Sciatic nerve (tissue), 2 donors: ENCODE measurements at places on chromosomes 2 and 18.

DNA sequence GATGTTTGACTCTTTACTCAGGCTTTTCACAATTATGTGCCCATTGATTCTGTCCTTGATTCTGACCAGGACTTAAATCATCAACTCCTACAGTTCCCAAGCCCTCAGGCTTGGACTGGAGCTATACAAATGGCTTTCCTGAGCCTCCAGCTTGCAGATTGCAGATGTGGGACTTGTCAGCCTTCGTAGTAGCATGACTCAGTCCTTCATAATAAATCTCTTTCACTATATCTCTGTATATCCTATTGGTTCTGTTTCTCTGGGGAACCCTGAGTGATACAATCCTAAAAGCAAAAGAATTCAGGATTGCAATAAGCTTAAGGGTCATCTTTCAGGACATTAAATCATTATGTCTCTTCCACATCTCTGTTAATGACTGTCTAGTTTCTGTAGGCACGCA is 356.6 kb downstream of the RIT2 start:
- no peak for DNase-seq

- no peak for DNase-seq
These were observed 127.5 kb downstream of the DTNB start for GRCh38 chr2:25545899-25546298.

GRCh38 chr2:98935777-98936352 is at the start of gene CRACDL:
TSS of gene CRACDL (minus strand) at chr2:98936225. CDS start at chr2:98846800, 89,425 bp downstream.
- no peak for DNase-seq

GRCh38 chr18:60391571-60392226 is 19.1 kb upstream of the MC4R start:
- DNase-seq = no peak

GRCh38 chr18:59026364-59026763 is 113.3 kb upstream of the SEC11C start:
- no peak for DNase-seq

DNA sequence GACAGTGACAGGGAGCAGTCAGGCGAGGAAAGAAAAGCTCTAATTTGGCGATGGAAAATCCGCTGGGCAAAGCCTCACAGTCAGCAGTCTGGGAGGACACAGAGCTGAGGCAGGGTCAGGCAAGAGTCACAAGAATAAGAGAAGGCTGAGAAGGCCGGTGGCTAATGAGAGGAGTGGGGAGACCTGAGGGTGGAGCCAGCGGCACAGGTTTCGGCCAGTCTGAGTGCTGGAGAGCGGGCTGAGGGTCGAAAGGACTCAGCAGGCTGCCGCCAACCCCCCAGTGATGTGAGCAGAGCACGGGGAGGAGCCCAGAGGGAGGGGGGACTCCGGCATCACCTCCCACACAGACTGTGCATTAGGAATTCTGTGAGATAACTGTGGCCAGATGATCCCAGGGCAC is 500.6 kb upstream of the MYT1L start:
- DNase-seq = no peak

DNA sequence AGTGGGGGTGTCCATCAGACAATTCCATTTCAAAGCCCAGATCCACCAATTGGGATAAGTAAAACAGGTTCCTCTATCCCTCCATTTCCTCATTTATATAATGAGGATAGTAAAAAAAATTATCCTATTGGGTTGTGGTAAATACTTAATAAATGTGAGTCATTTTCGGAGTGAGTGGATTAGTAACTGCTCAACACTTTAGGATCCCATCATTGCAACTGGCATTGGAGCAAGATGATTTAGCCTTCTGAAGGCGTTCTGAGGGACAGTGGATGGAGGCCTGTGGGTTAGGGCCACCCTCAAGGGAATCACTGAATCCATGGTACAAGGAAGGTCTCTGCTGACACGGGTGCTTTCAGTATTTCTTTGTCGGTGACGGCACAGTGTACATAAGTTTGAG is 108.6 kb upstream of the FZD7 start:
- no peak for DNase-seq

- no peak for DNase-seq
These were observed 106.4 kb downstream of the PID1 start for GRCh38 chr2:229164545-229165249.

- peak; percentile 56 for DNase-seq
These were observed 164.6 kb downstream of the SEPTIN10 start for GRCh38 chr2:109448946-109449788.

- no peak for DNase-seq
These were observed 8.8 kb downstream of the NMUR1 start for GRCh38 chr2:231521443-231521842.

- DNase-seq = no peak
These were observed 210.0 kb upstream of the ZNF521 start for GRCh38 chr18:25561918-25562317.

- no peak for DNase-seq
These were observed 127.7 kb downstream of the RNF152 start for GRCh38 chr18:61765097-61765496.

DNA sequence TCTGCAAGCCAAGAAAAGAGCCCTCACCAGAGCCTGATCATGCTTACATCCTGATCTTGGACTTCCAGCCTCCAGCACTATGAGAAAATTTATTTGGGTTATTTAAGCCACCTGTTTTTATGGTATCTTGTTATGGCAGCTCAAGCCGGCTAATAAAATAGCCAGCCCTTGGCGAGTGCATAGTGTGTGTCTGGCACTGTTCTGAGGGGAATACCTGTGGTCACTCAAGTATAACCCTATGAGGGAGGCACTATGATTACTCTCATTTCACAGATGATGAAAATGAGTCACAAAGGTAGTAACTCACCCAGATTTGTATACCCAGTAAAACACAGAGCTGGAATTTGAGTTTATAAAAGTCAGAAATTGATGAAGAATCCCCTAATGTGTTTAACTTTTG is 556.9 kb upstream of the SETBP1 start:
- no peak for DNase-seq

- DNase-seq = peak; percentile 47
These were observed 170.4 kb downstream of the ZFP36L2 start for GRCh38 chr2:43055985-43056384.

GRCh38 chr18:73514449-73514848 is 633.2 kb downstream of the FBXO15 start:
- no peak for DNase-seq

DNA sequence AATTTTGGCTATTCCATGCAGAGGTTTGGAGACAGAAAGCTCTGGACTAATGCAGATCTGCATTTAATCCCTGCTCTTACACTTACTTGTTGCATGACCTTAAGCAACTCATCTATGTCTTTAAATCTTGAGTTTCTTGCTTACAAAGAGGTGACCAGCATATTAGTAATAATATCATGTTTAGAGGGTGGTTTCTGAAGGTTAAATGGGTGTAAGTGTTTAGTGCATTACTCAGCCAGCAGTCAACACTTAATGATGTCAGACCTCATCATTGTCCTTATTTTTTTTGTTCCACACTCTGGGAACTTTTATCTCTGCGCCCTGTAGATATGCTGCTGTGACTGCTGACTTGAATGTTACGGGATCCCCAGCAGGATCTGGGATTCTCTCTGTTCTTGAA is 1.7 kb downstream of the IL1RL1 start:
- no peak for DNase-seq

DNA sequence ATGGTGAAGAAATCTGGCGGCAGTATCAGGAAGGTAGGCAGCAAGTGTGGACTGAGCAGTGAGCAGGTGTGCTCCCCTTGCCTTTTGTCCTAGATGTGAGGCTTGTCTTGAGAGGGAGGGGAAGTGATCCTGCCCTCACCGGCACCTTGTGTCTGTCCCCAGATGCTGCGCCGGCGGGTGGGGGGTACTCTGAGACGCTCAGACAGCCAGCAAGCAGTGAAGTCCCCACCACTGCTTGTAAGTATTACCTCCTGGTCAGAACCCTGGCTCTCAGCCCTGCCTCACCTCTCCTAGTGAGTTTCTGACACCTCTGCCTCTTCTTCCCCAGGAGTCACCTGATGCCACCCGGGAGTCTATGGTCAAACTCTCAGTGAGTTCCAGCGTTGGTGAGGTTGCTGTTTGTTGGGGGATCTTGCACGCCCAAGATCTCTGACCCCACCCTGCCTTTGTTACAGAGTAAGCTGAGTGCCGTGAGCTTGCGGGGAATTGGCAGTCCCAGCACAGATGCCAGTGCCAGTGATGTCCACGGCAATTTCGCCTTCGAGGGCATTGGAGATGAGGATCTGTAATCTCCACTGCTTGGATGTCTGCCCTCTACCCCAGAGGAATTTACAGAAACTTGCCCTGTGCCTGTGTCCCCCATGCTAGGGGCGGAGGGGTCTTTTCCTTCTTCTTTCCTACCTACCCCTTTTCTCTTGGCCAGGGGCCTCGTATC is 4.2 kb downstream of the ZNF513 start:
- DNase-seq = no peak

DNA sequence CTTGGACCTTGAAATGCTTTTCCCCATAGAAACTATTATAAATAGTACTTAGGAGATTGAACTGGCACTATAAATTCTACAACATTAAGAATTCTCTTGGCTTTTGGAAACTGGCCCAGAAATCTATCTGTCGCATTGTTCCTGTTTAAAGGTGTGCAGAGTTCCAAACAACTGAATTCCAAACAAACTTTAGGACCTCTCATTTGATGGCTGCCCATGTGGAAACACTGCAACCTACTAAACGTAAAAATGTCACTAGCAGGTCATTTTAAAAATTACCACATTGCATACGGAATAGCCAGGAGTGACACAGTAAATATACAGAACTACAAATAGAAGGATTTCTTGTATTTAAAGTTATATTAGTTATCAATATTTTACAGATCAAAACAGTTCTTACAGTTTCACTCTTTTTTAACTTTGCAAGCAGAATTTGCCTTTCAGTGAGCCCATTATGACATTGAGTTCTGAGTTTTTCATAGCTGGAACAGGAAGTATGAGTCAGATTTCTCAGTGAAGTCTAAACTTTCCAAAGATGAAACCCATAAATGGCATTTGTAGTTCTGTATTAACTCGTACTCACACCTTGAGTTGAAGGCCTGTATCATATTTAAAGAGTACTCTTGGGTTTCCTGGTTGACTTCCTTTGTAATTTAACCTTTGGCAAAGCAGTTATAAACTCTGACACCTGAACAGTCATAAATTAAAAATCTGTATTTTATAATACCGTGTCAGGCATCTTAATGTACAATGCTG is 142.3 kb upstream of the BOD1L2 start:
- DNase-seq = no peak

DNA sequence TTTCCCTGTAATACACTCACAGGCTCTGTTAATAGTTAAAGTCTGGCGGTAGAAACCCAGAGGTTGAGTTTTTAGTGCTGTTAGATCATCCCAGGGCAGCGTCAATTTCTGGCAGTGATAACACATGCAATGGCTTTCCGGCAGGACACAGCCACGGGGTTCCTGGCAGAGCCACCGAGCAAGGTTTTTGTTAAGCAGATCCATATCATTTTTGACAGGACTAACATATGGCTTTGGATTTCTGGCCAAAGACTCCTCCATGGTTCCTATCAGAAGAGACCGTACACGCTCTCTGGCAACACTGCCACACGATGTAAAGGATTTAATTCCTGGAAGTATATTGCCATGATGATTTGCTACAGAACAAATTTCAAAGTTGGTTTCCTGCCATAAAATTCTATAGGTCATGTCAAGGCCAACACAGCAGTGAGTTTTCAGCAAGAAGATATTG is 854.3 kb downstream of the LRRTM4 start:
- no peak for DNase-seq

DNA sequence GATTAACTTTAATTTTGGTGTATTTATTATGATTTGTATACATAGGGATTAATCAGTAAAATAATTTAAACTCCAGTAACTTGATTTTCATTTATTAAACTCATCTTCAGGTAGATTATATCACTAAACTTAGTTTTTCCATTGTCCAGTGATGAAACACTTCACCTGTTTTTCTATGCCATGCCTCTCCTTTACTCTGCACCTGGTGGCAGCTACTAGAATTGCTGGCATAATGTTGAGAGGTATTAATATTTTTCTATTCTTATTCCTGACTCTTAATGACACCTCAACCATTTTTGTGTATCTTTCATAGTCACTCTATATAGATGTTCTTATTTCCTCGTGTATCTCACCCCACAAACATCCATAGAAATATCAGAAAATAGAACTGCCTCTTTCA is 940.3 kb upstream of the CRIM1 start:
- no peak for DNase-seq
